Sigmoid colon (tissue), 7 donors: ENCODE measurements at places on chromosomes 1 and 21. TPM values are rescaled to one million over a fixed set of nuclear protein-coding genes. Genes with fewer than 3 reads are reported as not detected.

SLFNL1 gene
- 0.28 TPM for total RNA-seq

ZNF648 gene
- total RNA-seq: not detected

GRHL3 gene
- total RNA-seq: not detected

SUSD4 gene
- total RNA-seq: 0.81 TPM

ELAVL4 gene
- 11.8 TPM for total RNA-seq

GUCA2B gene
- not detected for total RNA-seq

XCL2 gene
- total RNA-seq: 1.9 TPM

C1QB gene
- total RNA-seq: 367 TPM

HSF2BP gene
- 0.81 TPM for total RNA-seq

DNA sequence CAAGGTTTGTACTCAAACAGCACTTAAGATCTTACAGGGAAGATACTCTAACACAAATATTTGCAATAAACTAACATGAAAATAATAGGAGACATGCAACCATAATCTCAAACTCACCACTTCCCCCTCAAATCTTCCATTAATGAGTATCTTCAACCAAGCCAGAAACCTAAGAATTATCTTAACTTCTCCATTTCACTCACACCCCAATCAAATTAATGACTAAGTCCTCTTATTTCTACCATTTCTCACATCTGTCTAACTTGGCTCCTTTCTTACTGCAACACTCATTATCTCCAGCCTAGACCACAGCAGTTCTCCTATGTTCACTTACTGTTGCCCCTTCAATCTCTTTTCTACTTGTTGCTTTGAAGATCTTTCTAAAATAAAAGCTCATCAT, 10.4 kb downstream of the RBBP5 start:
- DNase-seq: no peak
- H3K4me1 ChIP-seq: no peaks in the 10 kb centered on the region
- H3K4me3 ChIP-seq: no peak overlapping the region

GRCh38 chr1:99457381-99458165, 188.3 kb upstream of the PALMD start:
- H3K27me3 ChIP-seq: no peaks in the 10 kb centered on the region
- no peak for DNase-seq
- no peaks in the 10 kb centered on the region for H3K4me1 ChIP-seq
- H3K36me3 ChIP-seq: no peaks in the 10 kb centered on the region
- no peak overlapping the region for H3K4me3 ChIP-seq

DNA sequence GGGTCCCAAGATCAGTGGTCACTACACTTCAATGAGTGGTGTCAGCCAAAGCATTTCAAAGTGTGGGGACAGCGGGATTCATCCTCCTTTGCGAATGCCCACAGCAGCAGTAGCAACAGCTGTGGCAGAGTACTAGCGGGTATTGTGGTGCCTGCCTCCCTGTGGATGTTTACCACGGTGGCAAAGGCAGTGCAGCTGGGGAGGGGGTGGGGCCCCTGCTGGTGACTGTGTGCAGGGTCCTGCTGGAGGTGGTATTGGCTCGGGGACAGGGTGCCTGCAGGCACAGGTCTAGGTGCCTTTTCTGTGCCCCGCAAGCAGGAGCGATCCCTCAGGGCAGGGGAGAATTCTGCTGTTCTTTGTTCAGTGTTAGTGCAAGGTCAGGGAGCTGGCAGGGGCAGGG, 415.7 kb downstream of the USP25 start:
- H3K27me3 ChIP-seq: no peaks in the 10 kb centered on the region
- H3K4me1 ChIP-seq: no peaks in the 10 kb centered on the region
- H3K36me3 ChIP-seq: no peaks in the 10 kb centered on the region
- H3K4me3 ChIP-seq: no peak overlapping the region
- no peak overlapping the region for H3K27ac ChIP-seq

DNA sequence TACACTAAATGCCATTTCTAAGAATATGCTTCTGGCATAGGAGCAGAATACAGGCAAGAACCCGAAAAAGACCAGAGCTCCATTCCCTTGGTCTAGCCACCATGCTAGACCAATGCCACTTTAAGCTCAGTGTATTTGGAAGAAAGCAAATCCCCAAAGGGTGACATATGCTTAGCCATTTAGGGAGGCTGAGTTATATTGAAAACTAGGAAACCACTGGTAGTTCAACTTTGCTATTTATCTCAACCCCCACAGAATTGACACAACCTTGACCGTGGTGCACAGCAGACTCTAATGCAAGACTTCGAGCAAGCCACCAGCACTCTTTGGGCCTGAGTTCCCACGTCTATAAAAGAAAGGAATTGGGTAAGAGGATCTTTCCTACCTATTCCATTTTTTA, 167.9 kb downstream of the ADSS2 start:
- H3K4me1 ChIP-seq: no peaks in the 10 kb centered on the region
- no peak overlapping the region for H3K27ac ChIP-seq
- no peaks in the 10 kb centered on the region for H3K27me3 ChIP-seq
- H3K4me3 ChIP-seq: no peak overlapping the region
- H3K36me3 ChIP-seq: no peaks in the 10 kb centered on the region
- DNase-seq: no peak

- H3K4me1 ChIP-seq: peaks cover 98% of the 10 kb centered on the region
- DNase-seq: no peak
- no peak overlapping the region for H3K4me3 ChIP-seq
- no peaks in the 10 kb centered on the region for H3K36me3 ChIP-seq
- peak overlapping the region; percentile 99 for H3K27ac ChIP-seq
Observed at GRCh38 chr1:27597516-27598294, 6.2 kb downstream of the AHDC1 start.

- no peak overlapping the region for H3K27ac ChIP-seq
- no peaks in the 10 kb centered on the region for H3K27me3 ChIP-seq
- no peak overlapping the region for H3K4me3 ChIP-seq
- H3K4me1 ChIP-seq: no peaks in the 10 kb centered on the region
Observed at GRCh38 chr21:42543106-42543847, 29.6 kb downstream of the SLC37A1 start.

DNA sequence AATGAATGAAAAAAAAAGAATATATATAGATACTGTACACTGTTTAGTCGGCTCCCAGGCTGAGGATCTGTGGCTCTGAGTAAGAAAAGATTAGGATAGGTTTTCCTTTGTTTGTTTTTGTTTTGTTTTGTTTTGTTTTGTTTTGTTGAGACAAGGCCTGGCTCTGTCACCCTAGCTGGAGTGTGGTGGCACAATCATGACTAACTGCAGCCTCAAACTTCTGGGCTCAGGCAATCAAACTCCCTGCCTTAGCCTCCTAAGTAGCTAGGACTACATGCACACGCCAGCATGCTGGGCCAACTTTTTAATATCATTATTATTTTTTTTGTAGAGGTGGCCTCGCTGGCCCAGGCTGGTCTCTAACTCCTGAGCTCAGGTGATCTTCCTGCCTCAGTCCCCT, 87.9 kb upstream of the PTBP2 start:
- no peaks in the 10 kb centered on the region for H3K27me3 ChIP-seq
- no peak for DNase-seq
- no peaks in the 10 kb centered on the region for H3K36me3 ChIP-seq
- no peak overlapping the region for H3K4me3 ChIP-seq
- no peak overlapping the region for H3K27ac ChIP-seq

- peaks cover 71% of the 10 kb centered on the region for H3K4me1 ChIP-seq
- H3K27ac ChIP-seq: peak overlapping the region; percentile 14
- H3K27me3 ChIP-seq: no peaks in the 10 kb centered on the region
- no peak overlapping the region for H3K4me3 ChIP-seq
- peaks cover 5% of the 10 kb centered on the region for H3K36me3 ChIP-seq
Observed at GRCh38 chr1:150006881-150007421, 3.6 kb downstream of the OTUD7B start.

GRCh38 chr21:42534421-42535378, 21.0 kb downstream of the SLC37A1 start:
- H3K27me3 ChIP-seq: no peaks in the 10 kb centered on the region
- no peak overlapping the region for H3K27ac ChIP-seq
- no peaks in the 10 kb centered on the region for H3K4me1 ChIP-seq
- no peak overlapping the region for H3K4me3 ChIP-seq
- no peaks in the 10 kb centered on the region for H3K36me3 ChIP-seq

GRCh38 chr1:63946866-63947491, 173.2 kb downstream of the ROR1 start:
- DNase-seq: peak; percentile 75
- no peak overlapping the region for H3K27ac ChIP-seq
- no peak overlapping the region for H3K4me3 ChIP-seq
- H3K36me3 ChIP-seq: no peaks in the 10 kb centered on the region
- no peaks in the 10 kb centered on the region for H3K27me3 ChIP-seq
- H3K4me1 ChIP-seq: peaks cover 13% of the 10 kb centered on the region

DNA sequence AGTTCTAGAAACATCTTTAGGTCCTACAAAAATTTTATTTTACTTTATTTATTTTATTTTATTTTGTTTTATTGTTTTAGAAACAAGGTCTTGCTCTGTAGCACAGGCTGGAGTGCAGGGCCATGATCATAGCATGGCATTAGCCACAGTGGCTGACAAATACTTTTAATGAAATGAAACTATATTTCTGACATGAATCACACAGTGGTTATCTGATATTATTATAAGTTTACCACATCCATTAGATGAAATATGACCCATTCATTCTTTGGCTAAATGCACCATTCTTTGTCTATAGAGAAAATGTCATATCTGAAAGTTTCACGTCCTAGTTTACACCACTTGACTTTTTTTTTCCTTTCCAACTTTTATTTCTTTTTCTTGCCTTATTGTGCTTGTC, 613.4 kb upstream of the ADAMTS5 start:
- DNase-seq: no peak
- H3K27ac ChIP-seq: no peak overlapping the region

DNA sequence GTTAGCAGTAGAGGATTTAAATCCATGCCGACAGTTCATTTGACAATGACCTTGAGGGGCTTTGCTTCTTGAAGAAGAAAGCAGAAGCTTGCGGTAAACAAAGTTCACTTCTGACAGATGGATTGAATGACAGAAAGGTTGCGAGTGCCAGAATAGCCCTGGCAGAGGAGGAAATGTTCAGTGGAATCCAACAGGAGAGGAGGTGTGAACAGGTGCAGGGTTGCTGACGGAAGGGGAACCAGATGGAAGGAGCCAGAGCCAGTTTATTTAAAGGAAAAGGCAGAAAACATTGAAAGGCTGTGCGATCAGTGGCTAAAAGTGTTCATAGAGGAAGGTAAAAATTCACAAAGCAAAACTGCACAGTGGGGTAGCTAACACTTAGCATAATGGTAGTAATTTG, 141.0 kb downstream of the SDCCAG8 start:
- DNase-seq: no peak
- H3K27me3 ChIP-seq: no peaks in the 10 kb centered on the region
- H3K4me3 ChIP-seq: no peak overlapping the region
- no peaks in the 10 kb centered on the region for H3K4me1 ChIP-seq

GRCh38 chr1:119139403-119139802, 1.1 kb downstream of the WARS2 start:
- peak overlapping the region; percentile 94 for H3K27ac ChIP-seq
- DNase-seq: no peak
- H3K4me3 ChIP-seq: peak overlapping the region; percentile 59
- no peaks in the 10 kb centered on the region for H3K27me3 ChIP-seq
- H3K36me3 ChIP-seq: no peaks in the 10 kb centered on the region
- no peaks in the 10 kb centered on the region for H3K4me1 ChIP-seq

DNA sequence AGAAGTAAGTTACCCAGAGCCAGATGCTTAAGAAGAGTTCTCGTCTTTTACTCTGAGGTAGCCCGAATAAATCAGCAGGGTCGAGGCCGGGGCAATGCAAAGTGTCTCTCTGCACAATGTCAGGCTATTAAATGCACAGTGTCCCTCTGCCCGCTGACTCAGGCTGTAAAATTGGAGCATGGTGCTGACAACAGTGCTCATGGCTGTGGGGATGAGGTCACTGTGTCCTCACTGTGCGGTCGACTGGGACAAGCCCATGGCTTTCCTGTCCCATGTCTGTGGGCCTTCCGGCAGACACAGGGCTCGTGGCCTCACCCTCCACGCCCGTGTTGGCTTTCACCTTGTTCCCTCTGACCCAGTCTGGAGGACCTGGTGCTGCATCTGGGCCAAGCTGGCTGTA, 14.6 kb upstream of the SLC2A1 start:
- no peaks in the 10 kb centered on the region for H3K27me3 ChIP-seq
- no peaks in the 10 kb centered on the region for H3K4me1 ChIP-seq
- peak overlapping the region; percentile 39 for H3K27ac ChIP-seq
- H3K36me3 ChIP-seq: no peaks in the 10 kb centered on the region

GRCh38 chr1:147080006-147080661, 92.1 kb downstream of the PRKAB2 start:
- peak overlapping the region; percentile 9 for H3K4me3 ChIP-seq
- no peak overlapping the region for H3K27ac ChIP-seq
- no peaks in the 10 kb centered on the region for H3K36me3 ChIP-seq
- H3K27me3 ChIP-seq: peaks cover 44% of the 10 kb centered on the region

DNA sequence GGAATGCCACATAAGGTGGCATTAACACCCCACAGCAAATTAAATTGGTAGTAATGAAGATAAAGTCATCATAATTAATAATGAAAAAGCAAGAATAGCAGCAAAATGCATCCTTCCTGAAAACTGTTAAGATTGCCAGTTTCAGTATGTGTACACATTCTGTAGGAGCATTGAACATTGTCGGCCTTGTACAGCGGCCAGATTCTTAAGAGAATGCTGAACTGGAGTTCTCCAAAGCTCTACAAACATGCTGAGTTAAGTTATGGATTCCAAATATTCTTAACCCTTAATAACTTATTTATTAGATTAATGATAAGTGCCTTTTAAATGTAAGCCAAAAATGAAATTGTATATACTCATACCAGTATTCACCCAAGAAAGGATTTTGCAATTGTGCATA, 189.9 kb downstream of the AK5 start:
- H3K36me3 ChIP-seq: no peaks in the 10 kb centered on the region
- no peaks in the 10 kb centered on the region for H3K27me3 ChIP-seq
- no peaks in the 10 kb centered on the region for H3K4me1 ChIP-seq
- DNase-seq: no peak
- no peak overlapping the region for H3K4me3 ChIP-seq
- H3K27ac ChIP-seq: no peak overlapping the region

GRCh38 chr1:182338806-182339370, 52.7 kb downstream of the GLUL start:
- no peak for DNase-seq
- no peaks in the 10 kb centered on the region for H3K4me1 ChIP-seq
- H3K27ac ChIP-seq: no peak overlapping the region
- no peak overlapping the region for H3K4me3 ChIP-seq

DNA sequence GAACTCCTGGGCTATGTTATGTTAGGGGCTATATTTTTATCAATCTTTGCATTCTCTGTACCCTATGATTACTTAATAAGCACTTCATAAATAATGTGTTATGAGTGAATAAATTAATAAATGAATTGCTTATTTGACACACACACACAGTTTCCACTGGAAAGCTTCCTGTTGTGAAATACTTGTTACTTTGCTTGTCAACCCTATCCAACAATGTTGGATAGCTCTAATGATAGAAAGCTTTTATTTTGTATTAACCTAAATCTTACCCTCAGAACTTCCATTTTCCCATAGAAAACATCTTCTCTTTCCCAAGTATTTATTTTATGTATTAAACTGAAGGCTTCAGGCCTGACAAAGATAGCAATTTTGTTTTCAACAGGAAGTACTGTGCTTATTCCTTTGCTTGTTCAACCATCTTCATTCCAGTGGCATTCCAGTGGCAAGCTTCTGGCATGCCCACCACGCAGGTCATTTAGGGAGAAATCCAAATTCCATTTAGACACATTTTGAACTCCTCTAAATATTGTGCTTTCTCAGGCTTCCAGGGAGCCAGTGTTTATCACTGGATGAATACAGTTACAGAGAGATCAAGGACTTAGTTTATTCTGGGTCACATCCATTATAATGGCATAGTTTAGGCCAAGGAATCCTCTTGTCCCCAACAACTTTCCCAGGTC, 134.4 kb downstream of the TGFB2 start:
- H3K4me1 ChIP-seq: peaks cover 32% of the 10 kb centered on the region
- DNase-seq: no peak
- H3K27me3 ChIP-seq: no peaks in the 10 kb centered on the region
- H3K4me3 ChIP-seq: no peak overlapping the region
- peak overlapping the region; percentile 67 for H3K27ac ChIP-seq
